ENCODE measurements at places on chromosomes 5 and 9.

DNA sequence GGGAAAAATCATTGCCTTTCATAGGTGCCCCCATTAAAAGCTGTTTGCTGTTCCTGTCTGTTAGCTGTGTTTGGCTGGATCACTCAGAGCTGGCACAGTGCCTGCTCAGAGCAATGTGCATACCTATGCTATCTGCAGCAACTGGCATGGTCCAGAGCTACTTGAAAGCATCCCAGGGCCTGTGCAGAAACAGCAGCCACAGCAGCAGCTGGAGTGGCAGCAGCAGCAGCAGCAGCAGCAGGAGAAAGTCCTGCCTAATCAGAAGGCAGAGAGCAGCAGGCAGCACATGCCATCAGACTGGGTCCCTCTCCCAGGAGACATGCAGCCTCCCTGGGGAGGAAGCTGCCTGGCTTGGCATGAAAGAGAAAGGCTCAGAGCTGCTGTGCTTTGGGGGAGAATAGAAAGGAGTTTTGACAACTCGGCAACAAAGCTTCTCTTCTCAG lies 243.8 kb upstream of the WWC1 start:
- DNase-seq = no peak

- no peak for DNase-seq
These were observed 19.3 kb upstream of the CAMSAP1 start for GRCh38 chr9:135926402-135927194.

DNA sequence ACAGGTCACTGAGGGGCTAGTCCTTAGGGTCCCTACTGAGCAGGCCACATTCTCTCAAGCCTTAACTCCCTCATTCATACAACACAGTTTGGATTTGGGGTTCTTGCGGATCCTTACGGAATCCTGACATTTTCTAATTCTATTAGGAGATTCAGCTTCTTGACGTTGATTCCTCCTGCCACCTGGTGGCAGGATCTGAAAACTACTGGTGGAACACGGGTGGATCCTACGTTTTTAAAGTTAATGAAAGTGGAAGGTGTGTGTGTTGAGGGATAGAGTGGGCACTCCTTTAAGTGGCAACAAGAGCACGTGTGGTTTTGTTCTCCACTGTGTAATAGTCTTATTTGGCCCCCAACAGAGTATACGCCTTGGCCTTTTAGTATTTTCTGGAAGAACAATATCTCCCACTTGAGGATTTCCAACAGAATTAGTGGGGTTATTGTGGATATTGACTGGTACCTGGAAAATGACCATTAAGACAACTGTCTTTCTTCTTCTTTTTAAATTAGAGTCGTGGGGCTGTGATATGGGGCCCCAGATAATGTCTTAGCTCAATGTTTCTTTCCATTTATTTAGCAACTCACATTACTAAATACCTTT lies 25.2 kb downstream of the SLC28A3 start:
- DNase-seq = peak; percentile 38

GRCh38 chr5:122673343-122673742 lies 101.5 kb upstream of the SNX2 start:
- no peak for DNase-seq

- no peak for DNase-seq
These were observed 720 bp downstream of the TUSC1 start for GRCh38 chr9:25677301-25678146.

DNA sequence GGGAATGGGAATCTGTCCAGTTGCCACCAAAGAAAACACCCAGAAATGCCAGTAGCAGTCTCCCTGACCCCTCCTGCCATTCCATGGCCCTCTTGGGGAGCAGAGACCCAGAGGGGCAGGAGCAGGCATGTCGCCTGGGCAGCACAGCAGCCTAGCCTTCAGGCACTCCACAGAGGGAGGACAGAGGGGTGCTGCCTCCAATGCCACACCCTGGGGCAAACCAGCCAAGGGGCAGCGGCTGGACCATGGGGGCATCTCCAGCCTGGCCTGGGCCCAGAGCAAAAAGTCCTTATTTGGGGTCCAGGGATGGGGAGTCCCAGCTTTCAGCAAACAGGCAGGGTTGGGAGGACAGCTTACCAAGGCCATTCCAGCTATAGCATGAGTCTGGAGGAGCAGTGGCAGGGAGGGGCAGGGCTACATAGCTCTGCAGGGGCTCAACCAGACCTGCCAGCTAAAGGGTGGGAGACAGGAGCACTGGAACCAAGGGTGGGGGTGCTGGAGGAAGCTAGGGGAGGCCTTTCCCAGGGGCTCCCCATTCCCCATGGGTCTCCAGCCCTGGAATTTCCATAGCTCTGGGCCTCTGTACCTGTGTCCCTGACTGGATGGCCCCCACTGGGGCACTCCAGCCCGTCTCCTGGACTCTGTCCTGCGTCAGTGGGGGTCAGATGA lies 6.7 kb downstream of the BRD3 start:
- no peak for DNase-seq

- no peak for DNase-seq
These were observed 34.8 kb downstream of the ZNF462 start for GRCh38 chr9:106897751-106898150.

DNA sequence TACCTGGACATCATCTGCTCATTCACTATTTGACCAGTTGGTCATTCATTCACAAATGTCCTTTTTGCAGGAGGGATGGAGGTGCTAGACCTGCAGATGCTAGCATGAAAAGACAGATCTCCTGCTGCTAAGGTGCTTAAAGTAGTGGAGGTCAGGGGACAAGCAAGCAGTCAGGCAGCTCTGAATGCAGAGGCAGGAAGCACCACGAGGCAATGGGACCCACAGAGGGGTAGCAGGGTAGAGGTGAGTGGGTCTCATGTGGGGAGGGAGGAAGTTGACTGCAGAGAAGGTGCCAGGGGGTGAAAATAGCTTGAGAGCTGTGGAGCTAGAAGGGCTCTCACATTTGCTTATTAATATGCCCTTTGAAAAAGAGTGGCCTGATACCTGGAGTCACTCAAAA lies 25.2 kb downstream of the FXN start:
- DNase-seq = no peak

DNA sequence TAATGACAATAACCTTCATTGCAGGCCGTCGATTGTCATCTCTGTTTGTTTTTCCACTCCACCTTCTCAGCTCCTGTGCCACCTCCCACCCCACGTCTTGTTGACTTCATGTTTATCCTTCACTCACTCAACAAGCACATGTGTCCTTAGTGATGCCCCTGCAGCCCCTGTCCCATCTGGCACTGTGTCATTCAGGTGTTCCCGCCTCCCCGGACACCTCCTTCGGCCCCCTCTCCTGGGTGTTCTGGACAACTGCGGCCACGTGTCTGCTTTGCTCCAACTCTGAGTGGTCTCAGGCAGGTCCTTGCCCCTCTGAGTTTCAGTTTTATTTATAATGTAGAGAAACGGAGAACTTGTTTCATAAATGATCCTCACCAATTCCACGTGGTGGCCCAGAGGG lies 91.0 kb upstream of the COL5A1 start:
- no peak for DNase-seq

GRCh38 chr9:37919246-37919955 lies 15.5 kb upstream of the SLC25A51 start:
- no peak for DNase-seq

GRCh38 chr9:13358128-13358527 lies 78.6 kb upstream of the MPDZ start:
- DNase-seq = no peak

DNA sequence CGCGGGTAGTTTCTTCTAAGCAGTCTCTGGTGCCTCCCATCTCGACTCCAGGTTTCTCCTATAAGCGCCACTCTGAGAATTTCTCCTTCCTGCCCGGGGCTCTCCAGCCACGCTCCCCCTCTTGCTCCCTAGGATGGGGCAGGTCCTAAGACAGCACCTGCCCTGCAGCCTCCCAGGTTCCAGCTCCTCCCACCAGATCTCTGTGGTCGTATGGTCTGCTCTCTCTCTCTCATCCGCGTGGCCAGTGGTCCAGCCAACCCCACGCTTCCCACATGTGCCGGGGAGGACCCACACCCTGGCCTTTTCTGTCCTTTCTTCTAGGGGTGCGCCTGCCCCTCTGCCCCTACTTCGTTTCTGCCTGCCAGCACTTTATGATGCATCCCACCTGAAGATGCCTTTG lies 40.5 kb downstream of the MVB12B start:
- no peak for DNase-seq

GRCh38 chr5:141878186-141878710 lies at the start of gene PCDH1:
Gene PCDH1, minus strand, starts transcription at chr5:141878410. Its CDS starts 148 bp downstream, at chr5:141878262.
- no peak for DNase-seq

GRCh38 chr9:16871336-16872151 lies 1.1 kb upstream of the BNC2 start:
- DNase-seq = no peak

DNA sequence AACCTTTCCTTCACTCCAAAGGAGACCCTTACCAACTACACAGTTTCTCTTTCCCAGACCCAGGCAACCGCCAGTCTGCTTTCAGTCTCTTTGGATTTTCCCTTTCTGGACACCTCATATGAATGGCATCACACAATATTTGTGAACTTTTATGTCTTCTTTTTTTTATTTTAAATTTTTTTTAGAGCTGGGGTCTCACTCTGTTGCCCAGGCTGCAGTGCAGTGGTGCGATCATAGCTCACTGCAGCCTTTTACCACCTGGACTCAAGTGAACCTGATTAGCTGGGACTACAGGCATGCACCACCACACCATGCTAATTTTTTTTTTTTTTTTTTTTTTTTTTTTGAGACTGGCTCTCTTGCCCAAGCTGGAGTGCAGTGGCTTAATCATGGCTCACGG lies 37.5 kb downstream of the UBAP1 start:
- DNase-seq = no peak

- DNase-seq = peak; percentile 1
These were observed at the start of gene PANK3 for GRCh38 chr5:168578538-168579487. Gene PANK3, minus strand, starts transcription at chr5:168579368. Its CDS starts 85 bp downstream, at chr5:168579283.

DNA sequence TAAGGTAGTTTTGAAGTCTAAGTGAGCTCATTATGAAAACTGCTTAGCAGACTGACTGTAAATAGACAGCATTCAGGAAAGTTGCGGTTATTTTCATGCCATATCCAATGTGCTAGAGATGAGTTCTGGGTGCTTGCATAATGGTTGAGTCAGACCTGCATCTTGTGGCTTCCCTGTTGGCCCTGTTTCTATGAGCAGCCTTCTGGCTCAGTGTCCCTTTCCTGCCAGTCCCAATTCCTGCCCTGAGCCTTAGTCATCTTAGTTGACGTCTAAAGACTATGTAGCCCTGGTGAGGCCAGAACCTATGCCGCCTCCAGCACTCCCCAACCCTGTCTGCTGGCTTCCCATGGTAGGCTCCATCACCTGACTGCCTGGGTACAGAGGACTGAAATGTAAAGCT lies 76.3 kb upstream of the TNFSF8 start:
- DNase-seq = no peak

DNA sequence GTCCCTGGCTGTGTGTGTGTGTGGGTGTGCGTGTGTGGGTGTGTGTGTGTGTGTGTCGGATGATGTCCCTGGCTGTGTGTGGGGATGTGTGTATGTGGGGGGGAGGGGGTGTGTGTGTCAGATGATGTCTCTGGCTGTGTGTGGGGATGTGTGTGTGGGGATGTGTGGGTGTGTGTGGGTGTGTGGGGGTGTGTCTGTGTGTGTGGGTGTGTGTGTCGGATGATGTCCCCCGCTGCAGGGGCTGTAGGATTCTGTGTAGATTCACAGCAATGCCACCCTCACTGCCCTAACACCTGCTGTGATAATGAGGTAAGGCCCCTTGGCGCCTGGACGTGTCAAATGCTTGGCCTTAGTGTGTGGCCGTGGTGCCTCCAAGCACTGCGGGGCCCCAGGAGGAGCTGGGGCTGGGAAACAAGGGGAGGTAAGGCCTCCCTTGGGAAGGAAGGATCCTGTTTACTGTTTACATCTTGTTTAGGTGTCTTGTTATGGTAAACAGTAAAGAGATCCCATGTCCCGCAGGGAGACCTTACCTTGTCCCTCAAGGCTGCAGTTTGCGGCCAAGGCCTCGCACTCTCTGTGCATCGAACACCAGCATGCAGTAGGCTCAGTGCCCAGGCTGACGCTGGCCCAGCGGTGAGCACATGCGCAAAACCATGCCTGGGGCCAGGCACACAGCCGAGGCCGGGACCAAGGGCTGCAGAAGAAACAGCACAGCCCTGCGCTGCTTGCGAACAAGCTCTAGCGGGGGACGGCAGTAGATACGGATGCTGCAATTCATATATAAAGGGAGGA lies 24.1 kb downstream of the AHRR start:
- no peak for DNase-seq

- DNase-seq = no peak
These were observed at the start of gene GNA14 for GRCh38 chr9:77648234-77649108. Gene GNA14, minus strand, starts transcription at chr9:77648322. Its CDS starts 529 bp downstream, at chr9:77647793.

- DNase-seq = no peak
These were observed 69.6 kb downstream of the ADAMTSL1 start for GRCh38 chr9:18543406-18544192.

GRCh38 chr5:65184780-65185179 lies 296.9 kb downstream of the ADAMTS6 start:
- DNase-seq = no peak

DNA sequence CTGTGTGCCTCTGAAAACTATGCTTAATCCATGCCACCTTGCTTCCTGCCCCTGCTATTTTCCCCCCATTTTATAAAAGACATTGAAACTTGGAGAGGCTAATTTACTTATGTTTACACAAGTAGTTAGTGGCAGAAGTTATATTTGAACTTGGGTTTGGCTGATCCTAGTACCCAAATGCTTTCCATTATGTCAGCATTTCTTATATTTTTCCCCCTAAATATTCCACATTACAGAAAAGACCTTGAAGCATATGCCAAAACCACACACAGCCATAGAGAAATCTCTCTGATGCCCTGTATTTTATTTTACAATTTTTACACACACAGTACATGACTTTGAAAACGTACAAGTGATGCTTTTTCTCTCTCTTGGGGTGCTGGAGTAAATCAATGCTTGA lies 11.2 kb downstream of the C1QTNF2 start:
- no peak for DNase-seq

- DNase-seq = no peak
These were observed 15.8 kb upstream of the HACD4 start for GRCh38 chr9:21047281-21047691.

DNA sequence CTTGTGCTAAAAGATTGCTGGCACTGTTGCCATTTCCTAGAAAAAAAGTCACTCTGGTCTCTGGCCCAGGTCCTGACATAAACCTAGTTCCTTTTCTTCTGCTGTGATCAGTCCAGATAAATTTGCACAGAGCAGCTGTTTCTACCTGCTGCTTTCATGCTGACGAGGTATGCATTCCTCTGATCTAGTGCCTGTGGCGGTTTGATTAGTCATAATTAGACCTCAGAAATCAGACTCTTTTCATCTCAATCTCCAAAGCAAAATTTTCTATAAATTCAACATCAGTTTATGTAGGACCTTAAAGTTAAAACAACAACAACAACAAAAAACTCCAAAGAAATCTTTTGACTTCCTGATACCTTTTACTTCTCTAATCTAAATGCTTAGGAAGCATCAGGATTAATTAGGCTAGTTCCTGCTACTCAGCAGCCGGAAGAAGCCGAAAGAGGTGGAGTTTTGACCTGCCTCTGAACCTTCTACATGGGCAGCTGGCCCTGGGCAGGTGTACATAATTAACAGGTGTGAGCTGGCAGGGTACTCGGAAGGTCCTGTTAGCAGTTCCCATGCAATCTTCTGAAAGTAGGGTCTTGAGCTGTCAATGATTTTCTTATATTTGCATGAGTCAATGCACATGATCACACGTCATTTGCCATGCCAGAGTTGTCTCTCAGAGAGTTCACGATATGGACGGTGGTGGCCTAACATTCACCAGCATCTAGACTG lies 83.3 kb upstream of the CCDC112 start:
- DNase-seq = no peak

GRCh38 chr5:160453751-160454150 lies 32.1 kb downstream of the PTTG1 start:
- no peak for DNase-seq

GRCh38 chr5:14593326-14594021 lies 11.9 kb downstream of the OTULINL start:
- no peak for DNase-seq

GRCh38 chr5:170144286-170145023 lies 38.8 kb downstream of the FOXI1 start:
- no peak for DNase-seq

GRCh38 chr5:35921930-35922329 lies 16.5 kb downstream of the CAPSL start:
- no peak for DNase-seq
